ENCODE measurements at places on chromosomes 16 and 17.

- DNase-seq = peak; percentile 25
These were observed 21.4 kb downstream of the ALOX15B start for GRCh38 chr17:8060274-8060673.

- no peak for DNase-seq
These were observed 62.4 kb downstream of the CDH11 start for GRCh38 chr16:65059406-65059980.

- DNase-seq = no peak
These were observed 2.2 kb upstream of the SLFN12L start for GRCh38 chr17:35539659-35540026.

- no peak for DNase-seq
These were observed 32.4 kb downstream of the DCAKD start for GRCh38 chr17:45018848-45019711.

GRCh38 chr17:80260791-80261158 lies at the start of gene RNF213:
RNF213 (plus strand) TSS chr17:80260852; CDS start chr17:80263682, 2,830 bp downstream.
- DNase-seq = no peak

- no peak for DNase-seq
These were observed 597.3 kb downstream of the WWOX start for GRCh38 chr16:78696797-78697196.

Data from astrocyte (in vitro differentiated cells and primary cell).